ENCODE measurements at places on chromosomes 6 and 20.
A peak's percentile ranks its signal among the peaks of the same experiment; 100 is the strongest.

DNA sequence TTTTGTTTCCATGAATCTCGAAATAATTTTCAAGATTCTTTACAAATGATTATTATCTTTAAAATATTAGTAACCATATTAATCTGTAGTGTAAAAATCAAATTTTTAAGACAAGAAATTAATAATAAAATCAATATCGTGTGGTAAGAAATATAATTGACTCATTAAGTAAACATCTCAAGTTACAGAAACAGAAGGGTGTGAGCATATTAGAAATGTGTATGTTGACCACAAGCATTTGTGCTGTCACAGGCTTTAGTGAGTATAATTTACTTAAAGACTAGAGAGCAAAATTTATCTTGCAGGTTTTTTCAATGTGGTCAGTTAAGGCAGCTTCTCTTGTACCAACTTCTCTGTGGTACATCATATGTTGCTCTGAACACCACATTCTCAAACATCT lies 566.5 kb upstream of the IRAK1BP1 start:
- DNase-seq = no peak

GRCh38 chr6:169665289-169665688 lies 36.5 kb downstream of the WDR27 start:
- no peak for DNase-seq

DNA sequence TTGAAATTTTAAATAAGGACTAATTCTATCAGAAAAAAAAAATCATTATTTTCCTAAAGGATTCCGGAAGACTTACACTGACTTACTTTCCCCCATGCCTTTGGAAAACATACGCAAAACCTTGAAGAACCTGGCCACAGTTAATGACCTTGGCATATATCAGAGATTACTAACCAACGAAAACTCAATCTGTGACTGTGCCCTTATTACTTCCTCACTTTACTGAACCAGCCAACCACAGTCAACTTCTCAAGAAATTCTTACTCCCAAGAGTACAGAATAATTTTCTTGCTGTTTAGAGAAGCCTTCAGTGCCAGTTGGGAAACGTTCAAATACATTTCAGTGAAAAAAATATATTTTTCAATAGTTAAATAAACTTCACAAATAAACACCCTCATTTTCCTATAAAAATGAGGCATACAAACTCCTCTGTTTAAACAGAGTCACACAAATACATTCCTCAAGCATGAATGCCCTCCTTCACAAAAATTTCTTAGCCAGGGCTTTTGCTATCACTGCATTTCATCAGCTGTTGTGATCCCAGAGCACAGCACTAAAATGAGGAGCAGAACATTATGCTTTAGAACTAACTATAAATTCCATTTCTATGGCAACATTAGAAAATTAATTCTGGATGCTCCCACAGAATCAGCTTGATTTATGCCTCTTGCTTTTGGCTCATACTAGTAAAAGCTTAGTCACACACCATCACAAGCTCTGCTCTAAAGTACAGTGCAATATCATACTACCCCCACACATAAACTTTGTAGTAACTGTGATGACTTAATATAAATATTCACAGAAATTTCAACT lies 117.6 kb downstream of the DST start:
- DNase-seq = no peak

- DNase-seq = no peak
Measured at GRCh38 chr6:14092838-14093789, 24.5 kb upstream of the CD83 start.

DNA sequence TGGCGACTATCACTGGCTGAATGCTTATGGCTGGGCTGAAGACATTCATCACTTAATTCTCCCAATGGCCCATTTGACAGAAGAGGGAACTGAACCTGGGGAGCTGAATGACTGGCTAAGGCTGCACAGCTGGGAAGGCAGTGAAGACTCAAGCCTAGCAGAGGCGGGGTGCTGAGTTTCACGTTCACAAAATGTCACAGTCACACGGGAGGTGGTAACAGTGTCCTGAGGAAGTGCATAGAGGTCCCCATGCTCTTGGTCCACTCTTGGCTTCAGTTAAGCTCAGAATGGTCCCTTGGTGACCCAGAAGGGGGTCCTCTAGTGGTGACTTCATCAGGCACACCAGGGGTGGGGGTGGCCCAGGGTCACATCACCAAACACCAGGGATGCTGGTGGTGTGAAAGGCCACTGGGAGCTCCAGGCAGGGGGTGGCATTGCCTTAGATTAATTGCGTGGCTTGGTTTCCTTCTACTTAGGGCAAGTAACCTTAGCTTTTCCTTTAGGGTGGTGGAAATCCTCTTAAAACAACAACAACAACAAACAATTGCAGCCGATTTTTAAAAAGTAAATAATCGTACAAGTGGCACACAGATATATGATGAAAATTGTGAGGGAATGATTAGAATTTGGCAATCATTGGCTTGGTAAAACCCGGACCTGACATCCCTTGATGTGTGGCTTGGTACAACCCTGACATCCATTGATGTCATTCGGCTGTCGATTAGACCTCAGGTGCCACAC lies 45.0 kb downstream of the SULF2 start:
- no peak for DNase-seq

GRCh38 chr6:31464252-31465184 lies 33.4 kb upstream of the MICB start:
- no peak for DNase-seq

DNA sequence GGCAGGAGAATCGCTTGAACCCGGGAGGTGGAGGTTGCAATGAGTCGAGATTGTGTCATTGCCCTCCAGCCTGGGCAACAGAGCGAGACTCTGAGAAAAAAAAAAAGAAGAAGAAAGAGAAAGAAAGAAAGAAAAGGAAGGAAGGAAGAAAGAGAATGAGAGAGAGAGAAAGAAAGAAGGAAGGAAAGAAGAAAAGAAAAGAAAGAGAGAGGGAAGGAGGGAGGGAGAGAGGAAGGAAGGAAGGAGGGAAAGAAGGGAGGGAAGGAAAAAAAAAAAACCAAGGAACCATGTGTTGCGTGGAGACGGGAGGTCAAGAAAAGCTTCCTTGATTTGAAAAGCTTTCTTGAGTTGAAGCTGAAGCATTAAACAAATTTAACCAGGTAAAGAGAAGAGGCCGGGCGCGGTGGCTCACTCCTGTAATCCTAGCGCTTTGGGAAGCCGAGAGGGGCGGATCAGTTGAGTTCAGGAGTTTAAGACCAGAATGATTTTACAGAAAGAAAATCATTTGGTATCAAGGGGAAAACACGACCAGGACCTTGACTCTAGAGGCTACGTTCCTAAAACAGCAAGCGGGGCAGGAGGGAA lies 90.5 kb upstream of the PRSS16 start:
- DNase-seq = no peak

GRCh38 chr20:35887393-35888064 lies 66.8 kb downstream of the SCAND1 start:
- no peak for DNase-seq

- no peak for DNase-seq
Measured at GRCh38 chr6:167711768-167712730, 114.7 kb upstream of the AFDN start.

- no peak for DNase-seq
Measured at GRCh38 chr6:106476331-106477105, 116.0 kb downstream of the CRYBG1 start.

GRCh38 chr6:22152841-22153240 lies 144.0 kb downstream of the PRL start:
- DNase-seq = no peak

DNA sequence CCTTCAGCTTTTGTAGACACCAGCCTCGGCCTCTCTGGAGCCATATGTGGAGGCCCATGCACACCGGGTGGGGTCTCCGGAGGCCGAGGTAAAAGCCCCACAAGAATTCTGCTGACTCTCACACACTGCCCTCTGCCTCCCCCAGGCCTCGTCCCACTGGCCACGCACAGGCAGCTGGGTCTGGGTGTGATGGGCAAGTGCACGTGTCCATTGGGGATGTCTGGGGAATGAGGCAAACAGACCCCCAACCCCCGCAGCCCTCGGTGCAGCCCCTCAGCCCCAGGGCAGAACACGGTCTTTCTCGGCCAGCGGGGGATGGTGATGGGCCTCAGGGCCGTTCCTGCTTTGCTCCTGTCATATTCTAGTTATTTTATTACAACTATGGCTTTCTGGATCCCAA lies 44.0 kb upstream of the GATA5 start:
- DNase-seq = no peak

GRCh38 chr6:124119596-124119995 lies 315.9 kb downstream of the NKAIN2 start:
- DNase-seq = no peak

DNA sequence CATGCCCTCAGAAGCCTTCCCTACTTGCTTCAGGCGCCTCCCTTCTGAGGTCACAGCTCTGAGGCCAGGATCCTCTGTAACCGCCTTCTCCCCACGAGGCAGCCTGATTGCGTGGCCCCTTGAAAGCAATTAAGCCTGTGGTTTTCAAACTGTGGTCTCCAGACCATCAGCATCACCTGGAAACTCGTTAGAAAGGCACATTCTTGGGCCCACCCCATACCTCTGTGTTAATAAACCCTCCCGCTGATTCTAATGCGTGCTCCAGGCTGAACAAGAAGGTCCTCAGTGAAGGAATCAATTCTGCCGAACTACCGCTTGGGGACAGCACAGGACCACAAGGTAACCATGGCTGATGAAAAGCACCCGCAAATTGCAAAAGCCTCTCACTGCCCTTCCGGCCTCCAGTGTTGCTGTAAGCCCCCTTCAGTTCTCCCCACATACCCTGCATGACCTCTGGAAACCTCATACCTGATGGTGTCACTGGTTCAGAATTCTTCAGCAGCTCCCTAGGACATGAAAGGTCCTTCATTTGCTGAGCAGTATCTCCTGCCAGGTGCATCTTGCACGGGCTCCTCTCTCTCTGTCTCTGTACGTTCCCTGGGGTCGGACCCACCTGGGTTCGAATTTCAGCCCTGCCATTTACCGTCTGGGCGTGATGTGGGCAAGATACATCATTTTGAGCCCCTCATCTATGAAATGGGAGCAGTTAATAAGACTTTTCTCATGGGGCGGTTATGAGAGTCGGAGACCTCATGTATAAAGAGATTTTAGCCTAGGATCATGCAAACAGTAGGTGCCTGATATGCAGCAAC lies 93.3 kb upstream of the RNF24 start:
- peak; percentile 55 for DNase-seq

DNA sequence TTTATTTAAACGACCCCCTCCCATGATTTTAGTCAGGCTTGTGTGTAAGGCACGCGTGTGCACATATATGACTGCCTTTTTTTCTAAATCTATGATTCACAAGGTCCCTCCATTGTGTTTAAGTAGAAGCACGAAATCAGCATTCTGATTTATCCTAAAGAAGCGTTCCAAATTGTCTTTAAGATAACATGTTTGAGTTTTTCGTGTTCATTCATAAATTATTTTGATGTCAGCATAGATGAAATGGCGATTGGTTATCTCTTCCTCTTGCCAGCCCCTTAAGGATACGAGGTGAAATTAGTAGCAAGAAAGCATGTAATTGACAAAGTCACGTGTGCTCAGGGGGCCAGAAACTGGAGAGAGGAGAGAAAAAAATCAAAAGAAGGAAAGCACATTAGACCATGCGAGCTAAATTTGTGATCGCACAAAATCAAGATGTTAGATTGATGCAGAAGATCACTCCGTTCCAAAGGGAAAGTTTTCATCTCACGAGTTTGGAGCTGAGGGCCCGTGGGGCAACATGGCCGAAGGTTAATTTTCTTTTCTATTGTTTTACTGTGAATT lies at the start of gene LIN28B:
TSS of gene LIN28B (plus strand) at position 377 of the 564 bp plus-strand sequence. CDS start at position 521, 144 bp downstream.
- DNase-seq = no peak

GRCh38 chr6:124054034-124054433 lies 250.4 kb downstream of the NKAIN2 start:
- DNase-seq = no peak

GRCh38 chr20:41276317-41276751 lies 41.2 kb downstream of the ZHX3 start:
- no peak for DNase-seq

DNA sequence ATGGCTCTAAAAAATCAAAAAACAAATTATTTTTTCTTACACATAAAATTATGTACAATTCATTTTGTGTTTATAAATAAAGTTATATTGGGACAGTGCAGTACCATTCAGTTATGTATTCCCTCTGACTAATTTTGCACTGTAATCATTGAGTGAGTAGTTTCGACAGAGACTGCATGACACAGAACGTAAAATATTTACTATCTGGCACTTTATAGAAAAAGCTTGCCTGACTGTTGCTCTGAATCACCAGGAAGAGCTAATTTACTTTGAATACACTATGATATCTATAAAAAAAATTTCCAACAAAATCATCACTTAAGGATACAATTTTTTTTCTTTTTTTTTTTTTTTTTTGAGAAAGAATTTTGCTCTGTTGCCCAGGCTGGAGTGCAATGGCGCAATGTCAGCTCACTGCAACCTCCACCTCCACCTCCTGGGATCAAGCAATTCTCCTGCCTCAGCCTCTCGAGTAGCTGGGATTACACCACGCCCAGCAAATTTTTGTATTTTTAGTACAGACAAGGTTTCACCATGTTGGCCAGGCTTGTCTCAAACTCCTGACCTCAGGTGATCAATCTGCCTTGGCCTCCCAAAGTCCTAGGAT lies 11.0 kb upstream of the KHDC1L start:
- DNase-seq = no peak

DNA sequence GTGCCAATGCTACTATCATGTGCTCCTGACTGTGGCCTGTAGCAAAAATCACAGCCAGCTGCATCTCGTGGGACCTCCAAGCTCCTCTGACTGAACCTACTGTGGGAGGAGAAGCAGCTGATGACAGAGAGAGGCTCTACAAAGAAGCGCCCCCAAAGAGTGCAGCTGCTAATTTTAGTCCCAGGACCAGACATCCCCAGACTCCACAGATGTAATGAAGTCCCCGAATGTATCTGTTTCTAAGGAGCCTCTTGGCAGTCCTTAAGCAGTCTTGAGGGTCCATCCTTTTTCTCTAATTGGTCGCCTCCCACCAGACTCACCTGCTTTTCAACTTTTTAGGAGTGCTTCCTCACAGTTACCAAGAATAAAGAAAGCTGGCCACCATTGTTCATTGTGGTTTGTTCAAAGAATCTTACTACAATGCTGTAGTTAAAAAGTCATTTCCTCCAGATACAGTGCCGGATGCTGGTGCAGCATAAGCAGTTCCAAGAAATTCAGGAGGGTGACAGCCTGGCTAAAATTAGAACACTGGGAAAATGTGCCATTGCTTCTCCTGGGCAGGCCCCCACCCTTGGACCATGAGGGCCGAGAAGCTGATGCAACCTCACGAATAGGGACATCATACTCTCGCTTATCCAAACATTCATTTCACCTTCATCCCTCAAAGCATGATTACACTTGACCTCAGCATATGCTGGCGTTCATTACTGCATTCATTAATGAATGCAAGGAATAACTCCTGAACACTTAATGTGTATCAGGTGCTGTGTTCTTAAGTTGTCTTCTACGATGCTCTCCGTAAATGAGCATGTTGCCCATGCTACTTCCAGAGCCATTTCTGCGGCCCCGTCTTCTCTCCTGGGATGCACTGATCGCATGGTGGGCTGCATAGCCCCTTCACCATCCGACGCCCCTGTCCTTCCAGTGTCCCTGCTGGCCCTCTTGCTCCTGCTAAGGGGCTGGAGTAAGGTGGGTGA lies 66.4 kb downstream of the LY86 start:
- DNase-seq = peak; percentile 78

DNA sequence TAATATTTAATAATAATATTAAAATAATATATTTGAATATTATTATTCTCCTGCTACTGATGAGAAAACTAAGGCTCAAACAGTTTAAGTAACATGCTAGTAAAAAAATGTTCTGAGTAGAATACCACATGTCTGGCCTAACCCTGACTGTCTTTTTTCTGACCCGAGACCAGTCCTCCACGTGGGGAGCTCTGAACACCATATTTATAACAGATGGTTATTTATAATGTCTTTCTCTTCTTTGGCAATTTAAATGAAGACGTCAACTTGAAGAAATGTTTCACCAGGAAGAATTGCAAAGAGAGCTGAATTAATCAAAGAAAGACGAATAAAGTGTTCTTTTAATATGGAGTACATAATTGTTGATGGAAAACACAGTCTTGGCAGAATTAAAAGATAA lies 82.0 kb downstream of the SLC22A3 start:
- no peak for DNase-seq
